ENCODE measurements at places on chromosomes 4 and X. TPM values are rescaled to one million over a fixed set of nuclear protein-coding genes. Genes with fewer than 3 reads are reported as not detected.
A peak's percentile ranks its signal among the peaks of the same experiment; 100 is the strongest.

The CENPE gene
- 0.85 TPM for total RNA-seq

The NXF2B gene
- not detected for total RNA-seq

DNA sequence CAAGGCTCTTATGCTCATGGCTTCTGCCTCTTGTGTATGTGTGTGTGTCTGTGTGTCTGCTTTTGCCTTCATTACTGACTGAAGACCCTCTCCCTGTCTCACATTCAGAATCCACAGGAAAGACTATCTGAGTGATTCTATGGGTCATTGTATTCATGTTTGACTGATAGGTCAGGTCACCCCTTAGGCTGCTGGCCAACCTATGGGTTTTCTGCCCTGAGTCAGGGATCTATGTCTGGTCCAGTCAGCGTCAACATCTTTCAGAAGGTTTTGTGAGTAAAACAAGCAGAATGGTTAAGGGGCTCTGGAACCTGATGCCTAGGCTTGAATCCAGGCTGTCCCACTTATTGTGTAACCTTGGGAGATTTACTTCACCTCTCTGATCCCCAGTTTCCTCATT is 30.5 kb downstream of the NHSL2 start:
- peaks cover 3% of the 10 kb centered on the region for H3K4me1 ChIP-seq
- H3K36me3 ChIP-seq, result no peaks in the 10 kb centered on the region
- no peak overlapping the region for H3K4me3 ChIP-seq

GRCh38 chrX:15269618-15270521 is at the start of gene ASB9:
Gene ASB9, minus strand, starts transcription at chrX:15270083. Its CDS starts 209 bp downstream, at chrX:15269874.
- peak within 1 kb of the TSS; percentile 52 for H3K27ac ChIP-seq
- H3K27me3 ChIP-seq, result no peaks in the 10 kb centered on the region
- peak within 1 kb of the TSS; percentile 49 for H3K4me3 ChIP-seq
- no peaks in the 10 kb centered on the region for H3K4me1 ChIP-seq

GRCh38 chr4:16516796-16517439 is 290.6 kb upstream of the TAPT1 start:
- no peak overlapping the region for H3K4me3 ChIP-seq
- H3K4me1 ChIP-seq, result peaks cover 23% of the 10 kb centered on the region
- H3K36me3 ChIP-seq, result no peaks in the 10 kb centered on the region

The RBMX2 gene
- total RNA-seq, result 11.6 TPM

Measured in left ventricle myocardium inferior (tissue), 1 donor.